ENCODE measurements at places on chromosomes 3 and 15.
A peak's percentile ranks its signal among the peaks of the same experiment; 100 is the strongest.

GRCh38 chr3:105614288-105615030 is 247.8 kb downstream of the ALCAM start:
- no peak for DNase-seq

DNA sequence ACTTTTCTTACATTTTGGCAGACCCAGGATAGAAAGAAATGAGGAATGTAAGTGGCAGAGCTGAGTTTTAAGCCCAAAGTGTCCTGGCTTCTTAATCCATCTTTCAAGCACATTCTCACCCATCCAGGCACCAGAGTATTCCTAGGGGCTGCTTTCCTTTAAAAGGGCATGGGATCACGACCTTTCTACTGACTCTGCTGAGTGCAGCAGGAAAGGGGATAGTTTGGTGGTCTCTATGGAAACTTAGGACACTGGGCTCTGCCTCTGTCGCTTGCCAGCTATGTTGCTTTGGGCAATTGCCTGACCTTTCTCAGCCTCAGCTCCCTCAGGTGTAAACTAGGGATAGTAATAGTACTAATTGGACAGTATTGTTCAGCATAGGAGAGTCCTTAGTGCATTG is 458.4 kb downstream of the PDCD6IP start:
- no peak for DNase-seq

DNA sequence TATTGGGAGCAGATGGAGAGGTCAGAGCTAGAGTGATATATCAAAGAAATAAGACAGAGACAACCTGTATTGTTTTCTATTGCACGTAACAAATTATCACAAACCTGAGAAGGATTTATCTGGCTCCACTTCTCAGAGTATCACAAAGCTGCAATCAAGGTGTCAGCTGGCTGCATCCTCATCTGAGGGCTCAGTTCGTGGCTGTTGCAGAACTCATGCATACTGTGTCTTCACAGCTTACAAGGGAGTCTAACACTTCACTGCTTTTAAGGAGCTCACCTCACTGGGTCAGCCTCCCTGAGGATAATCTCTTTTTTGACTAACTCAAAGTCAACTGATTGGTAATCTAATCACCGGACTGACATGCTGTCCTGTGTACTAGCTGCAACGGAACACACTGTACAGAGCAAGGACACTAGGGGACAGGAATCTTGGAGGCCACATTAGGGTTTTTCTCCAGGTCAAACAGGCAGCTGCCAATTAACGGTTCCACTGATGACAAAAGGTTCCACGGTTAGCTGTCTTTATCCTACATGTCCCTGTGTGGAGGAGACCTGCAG is 1006.8 kb upstream of the SEMA6D start:
- no peak for DNase-seq

- no peak for DNase-seq
Measured at GRCh38 chr3:181265750-181266333, 276.3 kb upstream of the DNAJC19 start.

DNA sequence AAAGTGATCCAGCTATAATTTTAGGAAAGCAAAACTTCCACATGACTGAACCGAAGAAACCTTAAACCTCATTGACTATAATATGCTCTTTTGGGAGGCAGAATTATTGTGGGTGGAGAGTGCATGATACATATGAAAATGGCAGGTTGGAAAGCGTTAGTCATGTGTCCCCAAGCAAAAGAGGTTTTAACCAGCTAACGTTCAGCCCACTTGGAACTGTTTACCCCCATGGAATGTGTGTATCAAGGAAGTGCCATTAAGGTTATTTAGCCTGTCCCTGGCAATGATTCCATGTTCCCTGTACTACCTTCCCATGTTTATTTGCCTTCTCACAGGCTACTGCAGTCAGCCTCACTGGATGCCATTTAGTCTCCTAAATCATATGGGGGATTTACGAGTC is 44.1 kb upstream of the LRRC58 start:
- no peak for DNase-seq

- DNase-seq = no peak
Measured at GRCh38 chr3:95408464-95408862, 1345.6 kb downstream of the NSUN3 start.

GRCh38 chr15:74385733-74386132 is 18.3 kb upstream of the CYP11A1 start:
- no peak for DNase-seq

DNA sequence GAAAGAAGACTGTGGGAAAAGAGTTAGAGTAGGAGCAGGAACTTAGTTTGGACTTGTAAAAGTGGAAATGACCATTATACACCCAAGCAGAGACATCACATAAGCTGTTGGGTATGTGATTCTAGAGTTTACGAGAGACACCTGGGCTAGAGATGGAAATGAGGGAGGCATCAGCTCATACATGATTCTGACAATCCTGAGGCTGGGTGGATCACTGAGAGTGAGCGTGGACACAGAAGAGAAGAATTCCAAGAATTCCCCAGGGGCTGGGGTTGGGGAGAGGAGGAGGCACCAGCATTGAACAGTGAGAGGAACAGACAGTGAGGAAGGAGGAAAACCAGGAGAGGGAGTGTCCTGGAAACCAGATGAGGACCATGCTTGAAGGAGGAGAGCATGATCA is 113.5 kb downstream of the KCNAB1 start:
- DNase-seq = no peak

DNA sequence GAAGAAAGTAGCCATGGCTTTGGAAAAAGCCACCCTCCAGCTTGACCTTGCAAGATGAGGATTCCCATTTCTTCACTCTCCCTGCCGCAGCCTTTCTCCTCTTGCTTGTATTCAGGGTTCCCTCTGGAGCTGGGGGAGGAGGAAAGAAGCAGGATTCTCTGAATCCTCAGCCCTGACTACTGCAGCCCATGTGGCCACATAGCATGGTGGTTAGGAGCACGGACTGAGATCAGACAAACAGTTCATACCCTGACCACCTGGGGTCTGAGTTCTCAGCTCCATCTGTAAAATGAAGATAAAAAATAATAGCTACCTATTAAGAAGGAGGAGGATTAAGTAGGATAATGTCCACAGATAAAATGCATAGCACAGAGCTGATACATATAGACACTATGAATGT is 72.3 kb downstream of the NMD3 start:
- DNase-seq = no peak

- DNase-seq = no peak
Measured at GRCh38 chr3:138227650-138228049, 40.5 kb downstream of the ARMC8 start.

- DNase-seq = no peak
Measured at GRCh38 chr3:16211176-16211904, 36.9 kb downstream of the GALNT15 start.

DNA sequence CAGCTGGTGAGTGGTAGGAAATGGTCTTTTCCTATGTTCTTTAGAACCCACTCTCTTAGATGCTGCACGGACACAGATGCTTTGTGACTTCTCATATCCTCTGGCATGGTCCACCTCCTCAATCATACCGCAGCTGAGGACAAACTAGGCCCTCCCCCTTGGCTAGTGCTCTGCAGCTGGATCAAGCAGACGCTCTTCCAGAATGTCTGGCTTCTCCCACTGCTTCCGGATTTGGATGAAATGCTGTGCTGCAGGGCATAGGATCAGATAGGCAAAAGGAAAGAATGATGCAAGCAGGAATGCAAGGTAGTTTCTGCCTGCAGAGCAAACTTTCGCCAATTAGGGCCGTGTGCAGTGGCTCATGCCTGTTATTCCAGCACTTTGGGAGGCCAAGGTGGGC is 75.7 kb upstream of the SLC4A7 start:
- no peak for DNase-seq

- no peak for DNase-seq
Measured at GRCh38 chr3:184726497-184726896, 14.6 kb upstream of the MAGEF1 start.

DNA sequence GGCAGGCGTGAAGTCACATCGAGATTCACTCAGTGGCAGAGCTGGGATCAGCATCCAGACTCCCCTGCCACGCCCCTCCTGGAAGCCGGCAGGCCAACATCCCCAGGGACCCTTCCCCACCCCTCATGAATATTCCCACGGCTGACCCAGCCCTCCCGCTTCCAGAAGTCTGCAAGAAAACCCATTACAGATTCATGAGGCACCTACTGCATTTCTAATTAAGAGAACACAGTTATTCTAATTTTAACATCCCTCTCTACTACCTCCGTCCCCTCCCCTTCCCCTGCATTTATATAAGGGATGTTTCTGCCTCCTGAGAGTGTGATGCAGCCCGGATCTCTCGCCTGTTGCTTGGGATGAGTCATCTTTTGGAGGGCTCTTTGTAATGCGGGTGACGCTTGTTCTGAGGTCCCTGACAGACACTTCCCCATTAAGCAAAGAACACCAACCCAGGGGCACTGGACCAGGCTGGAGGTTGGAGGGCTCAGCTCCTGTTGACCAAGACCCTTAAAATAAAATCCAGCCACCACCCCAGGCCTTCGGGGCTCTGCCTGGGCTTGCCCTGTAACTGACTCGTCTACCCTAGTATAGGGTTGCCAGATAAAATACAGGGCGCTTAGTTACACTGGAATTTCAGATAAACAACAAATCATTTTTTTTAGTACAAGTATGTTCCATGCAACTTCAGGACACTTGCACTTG is 118.7 kb downstream of the NUP210 start:
- DNase-seq = peak; percentile 75

GRCh38 chr3:70386043-70386442 is 73.6 kb upstream of the MDFIC2 start:
- DNase-seq = no peak

GRCh38 chr3:123767009-123767372 is 117.1 kb downstream of the MYLK start:
- no peak for DNase-seq

DNA sequence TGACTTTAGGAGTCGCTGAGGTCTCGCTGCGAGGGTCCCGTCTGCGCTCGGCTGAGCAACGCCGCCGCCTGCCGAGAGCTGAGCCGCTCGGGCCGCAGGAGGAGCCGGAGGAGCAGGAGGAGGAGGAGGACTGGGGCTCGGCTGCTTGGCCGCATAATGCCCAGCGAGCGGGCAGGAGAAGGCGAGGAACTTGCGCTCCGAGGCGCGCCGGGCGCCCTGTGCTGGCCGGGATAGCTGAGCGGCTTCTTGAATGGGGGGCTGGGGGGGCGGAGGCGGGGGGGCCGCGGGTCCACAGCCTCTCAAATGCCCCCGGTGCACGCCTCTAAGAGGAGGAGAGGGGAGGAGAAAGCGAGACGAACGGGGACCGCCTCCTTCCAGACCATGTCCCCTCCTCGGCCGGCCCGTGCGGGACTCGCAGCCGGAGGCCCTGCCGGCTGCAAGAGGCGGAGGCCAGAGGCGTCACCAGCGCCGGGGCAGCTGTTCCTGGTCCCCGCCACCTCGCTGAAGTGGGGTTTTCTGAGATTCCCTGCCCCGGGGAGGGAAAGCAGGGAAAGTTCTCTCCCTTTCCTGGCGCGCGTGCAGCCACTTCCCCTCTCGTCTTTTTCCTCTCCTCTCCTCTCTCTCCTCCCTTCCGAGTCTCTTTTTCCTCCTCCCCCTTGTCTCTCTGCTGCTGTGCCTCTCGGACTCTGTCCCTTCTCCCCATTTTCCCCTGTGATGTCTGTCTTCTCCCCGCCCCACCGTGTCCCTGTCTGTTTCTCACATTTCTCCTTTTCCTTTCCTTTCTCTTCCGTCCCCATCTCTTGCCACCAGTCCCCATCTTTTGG is at the start of gene ADAMTS9:
TSS of gene ADAMTS9 (minus strand) at position 220 of the 824 bp plus-strand sequence. CDS start 343 bp downstream, outside the sequence.
- no peak for DNase-seq

DNA sequence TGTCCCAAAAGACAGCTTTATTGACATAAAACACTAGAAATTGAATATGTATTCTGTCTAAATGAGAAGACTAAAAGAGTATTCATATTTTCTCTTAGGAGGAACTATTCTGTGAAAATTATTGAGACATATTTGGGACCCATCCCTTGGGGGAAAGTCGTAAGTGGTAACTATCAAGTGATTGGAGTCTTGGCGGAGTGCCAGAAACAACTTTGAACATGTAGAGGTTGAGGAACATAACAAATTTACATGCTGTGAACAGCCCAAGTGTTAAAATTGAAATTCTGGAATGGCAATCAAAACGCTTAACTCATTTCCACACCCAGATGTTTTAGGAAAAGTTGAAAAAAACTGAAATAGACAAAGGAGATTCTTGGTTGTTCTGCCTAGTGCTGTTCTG is 1034.6 kb downstream of the NSUN3 start:
- DNase-seq = no peak

GRCh38 chr3:196531418-196531817 is 16.3 kb upstream of the SMCO1 start:
- peak; percentile 69 for DNase-seq
